ENCODE measurements at places on chromosomes 5 and 9.

DNA sequence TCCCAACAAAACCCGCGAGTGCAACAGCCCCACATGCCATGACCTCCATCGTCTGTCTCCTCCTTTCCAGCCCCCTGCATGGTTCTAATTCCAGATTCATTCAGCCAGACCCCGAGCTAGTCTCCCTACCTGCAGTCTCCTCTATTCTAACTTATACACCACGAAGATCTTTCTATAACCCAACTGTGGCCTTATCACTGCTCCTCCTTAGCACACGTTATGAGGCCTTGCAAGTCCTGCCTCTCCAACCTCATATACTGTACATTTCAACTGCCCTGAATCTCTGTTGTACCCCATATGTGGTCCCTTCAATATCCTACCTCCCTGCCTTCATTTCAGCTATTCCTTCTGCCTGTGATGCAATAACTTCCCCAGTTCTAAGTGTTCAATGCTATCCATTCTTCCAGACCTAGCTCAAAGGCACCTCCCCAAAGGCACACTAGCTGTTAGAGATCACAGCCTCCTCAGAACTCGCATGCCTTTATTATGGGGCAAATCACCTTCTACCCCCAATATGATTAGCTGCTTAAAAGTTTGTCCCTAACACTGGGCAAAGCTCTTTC, 215.1 kb upstream of the TRIM32 start:
- DNase-seq: no peak

DNA sequence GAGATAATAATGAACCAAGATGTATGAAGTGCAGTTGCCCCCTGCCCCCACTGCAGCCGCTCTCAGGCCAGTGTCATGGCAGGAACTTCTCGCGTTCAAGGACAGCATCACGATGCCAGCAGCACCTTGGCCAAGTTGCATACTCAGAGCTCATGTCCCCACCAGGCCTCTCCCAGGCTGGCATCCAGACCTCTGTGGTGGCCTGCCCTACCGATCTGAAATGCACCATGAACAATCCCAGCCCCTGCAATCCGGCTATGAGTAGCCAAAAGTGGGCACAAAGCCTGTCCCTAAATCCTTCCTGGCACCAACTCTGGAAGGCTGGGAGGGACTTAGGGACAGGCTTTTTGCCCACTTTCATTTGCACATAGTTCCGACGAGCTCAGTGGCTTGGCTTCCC, 140.9 kb downstream of the PAX5 start:
- DNase-seq: no peak

DNA sequence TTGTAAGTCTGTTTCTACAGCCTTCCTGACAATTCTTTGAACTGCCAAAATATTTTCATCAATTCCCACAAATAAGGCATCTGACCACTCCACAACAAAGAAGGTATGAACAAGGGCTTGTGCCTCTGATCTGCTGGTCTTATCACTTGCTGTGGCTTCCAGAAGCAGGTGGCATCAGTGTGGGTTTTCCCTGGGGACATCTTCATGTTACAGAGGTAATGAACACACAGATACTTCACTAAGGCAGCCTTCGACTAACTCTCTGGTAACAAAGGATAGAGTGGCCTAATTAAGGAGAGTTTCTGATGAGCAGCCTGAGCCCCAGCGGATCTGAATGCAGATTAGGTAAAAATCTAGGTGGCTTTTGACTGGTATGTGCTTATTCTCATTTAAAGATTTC, 15.2 kb upstream of the ERAP2 start:
- no peak for DNase-seq

DNA sequence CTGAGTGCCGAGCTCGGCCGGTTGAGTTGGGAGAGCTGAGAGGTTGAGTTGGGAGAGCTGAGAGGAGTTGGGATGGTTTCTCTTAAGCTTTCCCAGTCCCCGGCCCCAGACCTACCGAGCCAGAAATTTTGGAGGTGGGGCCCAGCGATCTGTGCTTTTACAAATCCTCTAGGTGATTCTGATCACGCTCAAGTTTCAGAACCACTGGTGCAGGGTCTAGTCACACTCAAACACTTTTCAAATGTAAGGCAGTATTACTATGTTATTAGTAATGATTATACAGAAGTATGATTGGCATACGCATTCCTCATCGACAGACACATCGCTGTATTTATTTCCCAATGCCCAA, 256 bp upstream of the CLINT1 start:
- no peak for DNase-seq

- peak; percentile 77 for DNase-seq
Observed at GRCh38 chr9:127586537-127586936, 25.5 kb upstream of the STXBP1 start.

- DNase-seq: peak; percentile 90
Observed at GRCh38 chr5:34587355-34588241, 68.5 kb upstream of the RAI14 start.

DNA sequence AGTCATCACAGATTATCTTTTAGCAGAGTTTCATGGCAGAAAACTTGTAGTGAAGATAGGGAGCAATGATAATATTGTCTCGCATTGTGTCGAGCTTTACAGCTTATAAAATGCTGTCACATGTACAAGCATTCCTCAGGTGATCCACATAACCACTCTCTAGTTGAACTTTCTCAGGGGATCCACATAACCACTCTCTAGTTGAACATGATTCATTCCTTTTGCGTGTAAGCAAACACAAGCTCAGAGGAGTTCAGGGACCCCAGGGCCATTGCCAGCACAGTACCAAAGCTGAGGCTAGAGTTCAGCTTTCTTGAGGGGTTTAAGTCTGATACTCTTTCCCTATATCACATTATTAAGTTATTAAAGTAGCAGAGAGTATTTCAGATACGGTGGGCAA, 86.7 kb downstream of the CDH6 start:
- DNase-seq: no peak

DNA sequence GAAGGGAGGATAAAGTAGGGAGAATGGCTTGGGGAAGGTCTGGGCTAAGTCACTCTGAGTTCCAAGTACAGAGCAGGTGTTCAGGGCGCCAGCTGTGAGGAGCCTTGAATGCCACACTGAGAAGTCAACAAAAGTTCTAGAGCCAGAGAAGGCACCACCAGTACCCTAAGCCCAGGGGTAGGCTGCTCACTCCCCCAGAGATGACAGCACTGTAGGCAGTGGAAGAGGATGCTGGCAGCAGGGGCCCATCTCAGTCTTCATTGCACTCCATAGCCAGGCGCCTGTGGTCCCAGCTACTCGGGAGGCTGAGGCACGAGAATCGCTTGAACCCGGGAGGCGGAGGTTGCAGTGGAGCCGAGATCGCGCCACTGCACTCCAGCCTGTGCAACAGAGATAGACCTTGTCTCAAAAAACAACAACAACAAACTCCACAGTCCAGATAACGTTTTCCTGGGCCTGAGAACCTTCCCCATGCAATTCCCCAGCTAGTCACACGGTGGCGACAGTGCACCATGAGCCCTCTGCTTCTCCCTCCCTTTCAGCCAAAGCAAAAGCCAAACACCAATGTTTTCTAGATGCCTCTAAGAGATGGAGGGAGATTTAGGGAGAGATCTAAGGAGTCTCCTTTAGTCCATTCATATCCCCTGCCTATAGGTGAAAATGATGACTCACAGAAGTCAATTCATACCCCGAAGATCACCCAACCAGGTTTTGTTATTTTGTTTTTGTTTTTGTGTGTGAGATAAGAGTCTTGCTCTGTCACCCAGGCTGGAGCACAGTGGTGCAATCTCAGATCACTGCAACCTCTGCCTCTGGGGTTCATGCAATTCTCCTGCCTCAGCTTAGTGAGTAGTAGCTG, 19.8 kb upstream of the NSD1 start:
- DNase-seq: peak; percentile 55

DNA sequence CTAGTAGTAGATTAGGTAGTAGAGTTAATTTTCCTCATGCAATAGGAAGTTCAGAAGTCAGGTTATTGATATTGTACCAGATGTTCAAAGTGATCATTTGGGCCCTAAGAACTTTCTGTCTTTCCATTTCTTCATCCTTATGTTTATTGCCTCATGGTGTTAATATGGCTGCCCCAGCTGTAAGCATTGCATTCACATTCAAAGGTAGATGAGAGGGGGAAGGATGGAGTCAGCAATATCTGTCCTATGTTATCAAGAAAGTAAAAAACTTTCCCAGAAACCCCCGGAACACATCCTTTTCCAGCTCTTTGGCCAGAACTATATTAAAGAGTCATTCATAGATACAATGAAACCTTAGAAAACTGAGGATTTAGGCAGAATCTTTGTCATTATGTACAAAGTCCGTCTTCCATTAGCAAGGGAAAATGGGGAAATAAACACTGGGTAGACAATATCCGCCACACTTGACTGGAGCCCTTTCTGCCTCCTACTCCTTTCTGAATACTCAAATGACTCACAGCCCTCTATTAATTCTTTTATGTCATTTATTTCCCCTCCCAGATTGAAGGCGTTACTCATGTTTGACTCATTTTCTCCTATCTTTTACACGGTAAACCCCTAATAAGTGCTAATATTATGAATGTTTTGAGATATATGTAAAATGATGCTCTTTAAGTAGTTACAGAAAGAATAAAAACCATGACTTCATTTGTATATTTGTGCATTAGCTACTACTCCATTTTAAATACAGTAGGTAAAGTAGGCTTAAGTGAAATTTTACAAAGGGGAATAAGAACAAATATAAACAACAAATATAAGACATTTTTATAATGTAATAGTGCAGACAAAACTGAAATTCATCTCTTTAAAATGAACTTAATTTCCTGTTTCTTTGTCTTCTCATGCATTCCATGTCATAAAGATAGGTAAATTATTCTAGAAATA, 127.6 kb downstream of the SLF1 start:
- peak; percentile 61 for DNase-seq

GRCh38 chr5:158380661-158381060, 521.7 kb upstream of the CLINT1 start:
- DNase-seq: no peak

GRCh38 chr5:31753700-31754357, 114.9 kb downstream of the PDZD2 start:
- DNase-seq: no peak

DNA sequence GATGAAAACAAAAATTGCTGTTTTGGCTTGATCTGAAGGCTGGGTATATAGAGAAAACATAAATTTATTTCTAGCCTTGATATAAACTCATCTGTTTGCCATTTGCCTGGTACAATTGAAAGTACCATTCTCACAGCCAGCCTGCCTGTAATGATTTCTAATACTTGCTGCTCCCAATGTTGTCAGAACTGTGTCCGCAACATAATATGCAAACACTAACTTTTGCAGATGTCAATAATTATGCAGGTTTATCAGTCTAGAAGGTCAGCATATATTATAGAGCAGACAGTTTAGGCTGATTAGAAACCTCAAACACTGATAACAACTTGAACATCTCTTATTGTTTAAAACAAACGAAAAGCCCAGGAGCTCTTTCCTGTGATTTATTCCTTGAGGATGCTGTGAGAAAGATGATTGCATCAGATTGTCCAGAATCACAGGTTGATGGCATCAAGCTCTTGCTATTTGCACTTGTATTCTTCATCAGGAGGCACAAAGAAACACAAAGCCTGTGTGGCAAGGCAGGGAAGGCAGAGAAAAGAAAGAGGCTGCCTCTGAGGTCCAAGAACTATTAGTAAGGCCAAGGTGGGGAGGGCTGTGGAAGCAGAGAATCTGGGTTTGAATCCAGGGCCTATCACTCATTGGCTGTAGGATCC, 21.4 kb upstream of the HMHB1 start:
- DNase-seq: no peak

- DNase-seq: peak; percentile 74
Observed at GRCh38 chr9:129596541-129597331, 24.2 kb downstream of the C9orf50 start.

- no peak for DNase-seq
Observed at GRCh38 chr5:97745817-97746216, 562.8 kb upstream of the RIOK2 start.

- DNase-seq: no peak
Observed at GRCh38 chr9:91905991-91906469, 44.0 kb downstream of the ROR2 start.

DNA sequence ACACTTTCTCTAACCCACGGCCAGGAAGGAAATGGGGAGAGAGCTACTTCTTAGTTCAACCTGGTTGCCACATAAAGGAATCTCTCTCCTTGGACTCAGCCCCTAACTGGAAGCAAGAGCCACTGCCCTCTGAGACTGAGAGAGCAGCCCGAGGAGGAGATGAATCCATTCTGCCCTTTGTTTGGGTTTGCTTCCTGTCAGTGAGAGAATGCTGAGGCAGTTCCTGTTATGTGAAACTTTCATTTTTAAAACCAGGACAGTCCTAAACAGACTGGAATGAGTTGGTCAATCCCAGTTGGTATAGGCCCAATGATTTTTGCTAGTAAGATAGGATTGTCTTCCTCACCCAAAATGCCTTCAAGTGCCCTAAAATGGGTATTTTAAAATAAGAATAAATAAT, 205.1 kb downstream of the NTRK2 start:
- no peak for DNase-seq

GRCh38 chr9:114112778-114113584, 13.9 kb upstream of the KIF12 start:
- peak; percentile 43 for DNase-seq
